Stimulated activated naive CD4-positive, alpha-beta T cell (primary cell): ENCODE measurements at places on chromosomes 11 and 22.

DNA sequence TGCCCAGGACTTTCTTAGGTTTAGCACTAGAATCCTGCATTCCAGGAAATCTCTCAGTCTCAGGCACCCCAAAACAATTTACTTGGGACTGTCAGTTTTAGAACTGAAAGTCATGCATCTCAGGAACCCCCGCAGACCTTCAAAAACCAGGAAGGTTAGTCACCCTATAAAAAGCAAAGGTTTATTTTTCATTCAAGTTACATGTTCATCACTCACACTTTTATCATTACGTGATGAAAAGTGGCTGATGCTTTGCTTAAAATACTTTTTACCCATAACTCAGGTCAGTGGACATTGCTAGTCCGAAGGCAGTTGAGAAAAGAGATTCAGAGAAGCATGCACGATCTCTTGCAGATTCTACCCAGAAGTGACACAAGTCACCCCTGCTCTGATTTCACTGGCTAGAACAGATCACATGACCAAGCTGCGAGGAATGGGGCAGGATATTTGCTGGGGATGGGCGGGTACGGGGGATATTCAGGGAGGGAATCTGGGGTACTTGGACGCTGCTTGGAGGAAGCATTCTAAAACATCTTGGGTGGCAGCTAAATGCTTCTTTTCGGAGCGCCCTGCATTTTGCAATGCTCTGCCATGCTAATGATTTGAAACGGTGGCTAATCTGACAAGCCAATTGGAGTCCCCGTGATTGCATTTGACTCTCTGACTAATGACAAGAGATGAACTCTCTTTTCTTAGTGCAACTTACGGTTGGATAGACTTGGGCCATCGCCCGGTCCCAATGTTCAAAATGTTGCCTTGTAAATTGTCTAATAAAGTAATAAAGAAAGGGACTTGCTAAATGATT is 110.2 kb downstream of the MIAT start:
- DNase-seq, result no peak

GRCh38 chr11:74713686-74714085 is 17.5 kb downstream of the CHRDL2 start:
- DNase-seq, result no peak

DNA sequence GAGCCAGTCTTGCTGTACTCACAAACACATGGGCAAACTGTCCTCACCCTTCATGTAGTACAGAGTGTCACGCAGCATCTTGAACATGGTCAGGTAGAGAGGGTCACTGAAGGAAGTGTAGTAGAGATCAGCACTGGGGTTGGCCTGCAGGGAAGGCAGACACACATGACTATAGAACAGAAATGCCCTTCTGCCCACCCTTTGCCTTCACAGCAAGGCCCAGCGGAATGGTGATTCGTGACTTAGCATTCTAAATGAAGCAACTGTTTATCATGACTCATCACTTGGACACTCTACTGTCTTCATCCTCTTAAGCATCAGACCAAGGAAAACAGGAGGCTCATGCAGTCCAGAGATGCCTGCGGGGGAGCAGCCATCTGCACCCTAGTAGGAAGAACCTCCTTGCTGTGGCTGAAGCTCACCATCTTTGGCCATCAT is 33.4 kb downstream of the SERPIND1 start:
- no peak for DNase-seq

GRCh38 chr11:45518833-45519535 is 146.4 kb downstream of the CHST1 start:
- no peak for DNase-seq

DNA sequence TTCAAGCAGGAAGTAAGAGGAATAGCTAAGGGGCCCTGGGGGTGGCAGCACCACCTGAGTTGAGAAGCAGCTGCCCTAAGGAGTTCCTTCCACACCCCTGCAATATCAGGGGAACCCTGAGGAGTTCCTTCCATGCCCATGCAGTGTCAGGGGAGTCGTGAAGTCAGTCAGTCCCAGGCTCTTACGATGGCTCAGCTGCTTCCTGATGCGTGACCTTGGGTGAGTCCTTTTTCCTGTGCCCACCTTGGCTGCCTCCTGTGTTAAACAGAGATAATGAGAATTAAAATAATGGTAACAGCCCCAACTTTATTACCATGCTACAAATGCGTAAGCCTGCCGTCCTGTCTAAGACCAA is 181.1 kb downstream of the MIAT start:
- no peak for DNase-seq

DNA sequence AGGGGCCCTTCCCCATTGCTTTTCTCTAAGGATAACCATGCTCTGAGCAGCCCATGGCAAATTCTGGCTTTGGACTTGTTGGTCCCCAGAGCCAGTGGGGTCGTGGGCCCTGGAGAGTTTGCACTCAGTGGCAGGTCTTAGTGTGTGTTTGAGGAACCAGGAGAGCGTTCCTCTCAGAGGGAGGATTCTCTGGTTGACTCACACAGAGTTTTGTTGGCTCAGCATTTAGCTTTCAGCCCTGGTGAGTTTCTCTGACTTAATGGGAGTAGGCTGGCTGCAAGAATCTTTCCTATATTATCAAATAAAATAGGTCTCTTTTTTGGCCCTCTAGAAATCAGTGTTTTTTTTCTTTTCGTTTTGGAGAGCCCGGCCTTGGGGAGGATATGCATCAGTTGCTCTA is 20.9 kb downstream of the ST14 start:
- no peak for DNase-seq

DNA sequence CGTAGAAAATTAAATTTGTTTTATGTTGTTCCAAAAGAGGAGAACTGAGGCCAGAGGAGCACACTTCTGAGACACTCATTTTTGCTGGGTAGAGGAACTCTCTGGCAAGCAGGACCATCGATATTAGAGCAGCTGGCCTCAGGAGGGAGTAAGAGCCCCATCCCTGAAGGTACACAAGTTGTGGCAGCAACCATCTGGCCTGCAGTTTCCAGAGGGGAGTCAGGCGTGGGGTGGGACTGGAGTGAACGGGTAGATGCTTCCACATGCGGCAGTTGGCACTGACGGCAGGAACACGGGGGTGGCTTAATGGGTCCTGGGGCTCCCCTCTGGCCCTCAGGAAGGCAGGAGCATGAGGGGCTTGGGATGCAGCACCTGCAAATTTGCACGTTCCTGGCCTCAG is 13.2 kb upstream of the SSTR3 start:
- DNase-seq, result no peak

- DNase-seq, result no peak
These were observed 182.4 kb downstream of the SPON1 start for GRCh38 chr11:14144934-14145333.

DNA sequence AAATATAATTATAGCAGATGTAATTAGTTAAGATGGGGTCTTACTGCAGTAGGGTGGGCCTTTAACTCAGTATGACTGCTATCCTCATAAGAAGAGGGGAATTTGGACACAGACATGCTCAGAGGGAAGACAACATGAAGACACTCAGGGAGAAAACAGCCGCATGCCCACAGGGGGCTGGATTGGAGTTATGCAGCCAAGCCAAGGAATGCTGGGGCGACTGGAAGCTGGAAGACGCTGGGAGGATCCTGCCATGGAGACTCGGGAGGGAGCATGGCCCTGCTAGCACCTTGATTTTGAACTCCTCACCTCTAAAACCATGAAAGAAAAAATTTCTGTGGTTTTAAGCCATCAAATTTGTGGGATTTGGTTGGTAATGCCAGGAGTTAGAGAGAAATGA is 40.9 kb downstream of the PANX1 start:
- no peak for DNase-seq

DNA sequence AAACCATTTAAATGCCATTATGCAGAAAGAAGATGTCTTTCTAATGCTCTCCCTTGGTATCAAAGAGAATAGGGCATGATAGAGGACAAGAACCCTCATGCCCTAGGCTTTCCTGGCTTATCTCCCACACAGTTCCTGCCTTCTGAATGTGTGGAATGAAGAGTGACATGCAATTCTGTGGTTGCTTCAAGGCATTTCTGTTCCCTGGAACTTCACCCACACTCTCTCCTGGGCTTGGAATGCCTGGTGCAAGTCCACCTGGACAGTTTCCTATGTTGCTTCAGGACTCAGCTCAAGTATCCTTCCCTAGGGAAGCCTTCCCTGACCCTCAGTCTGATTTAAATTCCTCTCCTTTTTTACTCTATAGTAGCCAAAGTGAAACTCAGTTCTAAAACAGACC is 53.8 kb upstream of the DRD2 start:
- no peak for DNase-seq

- DNase-seq, result no peak
These were observed 325.7 kb upstream of the C11orf87 start for GRCh38 chr11:109096266-109096665.

- no peak for DNase-seq
These were observed 1.0 kb downstream of the REXO2 start for GRCh38 chr11:114440121-114440860.

- DNase-seq, result no peak
These were observed 342.1 kb upstream of the SYN3 start for GRCh38 chr22:33400061-33400840.

GRCh38 chr22:23524226-23524625 is 55.9 kb downstream of the IGLL1 start:
- no peak for DNase-seq

DNA sequence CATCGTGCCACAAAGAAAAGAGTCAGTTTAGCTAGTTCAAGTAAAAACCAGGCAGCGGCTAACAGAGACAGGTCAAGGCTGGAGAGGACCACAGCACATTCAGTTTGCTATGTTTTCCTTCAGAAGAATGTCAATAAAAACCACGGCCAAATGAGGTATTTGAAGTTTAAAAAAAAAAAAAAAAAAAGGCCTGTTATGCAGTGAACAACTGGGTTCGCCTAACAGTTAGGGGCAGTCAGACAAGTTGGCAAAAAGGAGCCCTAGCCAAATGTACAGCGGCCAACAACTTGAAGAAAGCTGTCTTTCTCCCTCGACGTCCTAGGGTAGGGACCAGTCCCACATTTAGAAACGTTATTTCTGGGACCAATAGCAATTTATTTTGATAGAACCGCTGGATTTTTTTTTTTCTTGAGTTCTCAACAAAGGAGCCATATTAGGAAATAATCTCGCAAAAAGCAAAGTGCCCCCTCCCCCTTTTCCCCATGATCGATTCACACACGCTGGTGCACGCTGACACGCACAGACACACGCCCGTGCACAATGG is 237.8 kb downstream of the TTC28 start:
- no peak for DNase-seq

DNA sequence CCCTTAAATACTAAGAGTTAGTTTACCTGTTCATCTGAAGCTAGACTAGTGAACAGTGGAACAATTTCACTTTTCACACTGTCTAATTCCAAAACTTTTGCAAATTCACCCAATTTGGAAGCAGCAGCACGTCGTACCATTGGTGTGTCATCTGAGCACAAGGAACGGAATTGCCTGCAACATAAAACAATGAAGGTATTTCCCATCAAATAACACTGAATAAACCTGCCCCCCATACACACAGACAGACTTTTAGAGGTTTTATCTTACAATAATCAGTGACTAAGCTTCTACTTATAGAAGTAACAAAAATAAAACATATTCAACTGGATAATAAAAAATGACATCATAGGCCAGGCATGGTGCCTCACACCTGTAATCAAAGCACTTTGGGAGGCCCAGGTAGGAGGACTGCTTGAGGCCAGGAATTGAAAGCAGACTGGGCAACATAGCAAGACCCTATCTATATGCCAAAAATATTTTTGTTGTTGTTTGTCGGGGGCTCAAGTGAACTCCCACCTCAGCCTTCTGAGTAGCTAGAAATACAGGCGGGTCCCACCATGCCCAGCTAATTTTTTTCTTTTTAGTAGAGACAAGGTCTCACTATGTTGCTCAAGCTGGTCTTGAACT is 6.3 kb downstream of the PPP2R1B start:
- no peak for DNase-seq

- DNase-seq, result no peak
These were observed 26.1 kb downstream of the MOB2 start for GRCh38 chr11:1460396-1460985.

DNA sequence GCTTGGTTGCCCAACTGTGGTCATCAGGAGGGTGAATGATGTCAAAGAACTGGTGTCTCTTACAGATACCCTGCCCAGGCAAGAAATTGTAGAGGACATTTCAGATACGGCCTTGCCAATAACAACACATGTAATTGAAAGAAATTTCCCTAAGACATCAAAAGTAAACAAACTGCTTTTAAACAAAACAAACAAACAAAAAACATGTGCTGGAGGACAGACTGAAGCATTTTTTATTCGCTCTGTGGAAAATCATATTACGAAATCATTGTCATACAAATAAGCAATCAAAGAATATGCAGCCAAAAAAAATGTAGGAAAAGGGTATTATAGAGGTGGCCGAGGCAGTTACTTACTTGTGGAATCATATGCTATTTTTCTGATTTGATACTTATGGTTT is 52.1 kb upstream of the MYEOV start:
- DNase-seq, result no peak

- no peak for DNase-seq
These were observed 69.2 kb upstream of the GRK3 start for GRCh38 chr22:25495285-25495684.
